ENCODE measurements at places on chromosomes 5 and 9.

GRCh38 chr9:121196389-121196788 lies 5.3 kb downstream of the RAB14 start:
- DNase-seq, result no peak

DNA sequence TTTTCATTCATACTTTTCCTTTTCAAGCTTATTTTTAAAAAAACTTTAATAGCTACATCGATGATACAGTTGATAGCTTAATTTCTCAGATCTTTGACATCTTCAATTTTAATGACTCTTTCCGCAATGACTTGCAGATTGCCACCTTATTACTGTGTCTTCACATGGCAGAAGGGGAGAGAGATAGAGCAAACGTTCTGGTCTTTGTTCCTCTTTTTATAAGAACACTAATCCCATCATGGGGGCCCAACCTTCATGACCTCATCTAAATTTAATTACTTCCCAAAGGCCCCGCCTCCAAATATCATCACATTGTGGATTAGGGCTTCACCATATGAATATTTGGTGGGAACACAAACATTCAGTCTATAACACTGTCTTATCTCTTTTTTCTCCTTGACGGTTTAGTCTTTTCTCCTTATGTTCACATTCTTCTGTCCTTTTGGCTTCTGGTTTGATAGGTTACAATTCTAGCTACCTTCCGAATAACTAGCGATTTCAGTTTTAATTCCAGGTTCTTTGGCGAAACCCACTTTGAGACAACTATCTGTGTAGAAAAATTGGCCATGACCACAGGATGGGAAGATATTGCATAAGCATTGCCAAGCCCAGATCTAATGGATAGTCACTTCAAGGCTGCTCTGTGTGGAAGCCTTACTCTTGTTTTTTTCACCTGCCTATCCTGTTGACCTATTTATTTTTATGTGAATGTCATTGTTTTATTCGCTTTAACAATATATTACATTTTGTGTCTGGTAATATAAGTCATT lies 5.0 kb downstream of the ZNF189 start:
- DNase-seq, result no peak

- peak; percentile 25 for DNase-seq
Measured at GRCh38 chr5:44862808-44863207, 54.1 kb downstream of the MRPS30 start.

DNA sequence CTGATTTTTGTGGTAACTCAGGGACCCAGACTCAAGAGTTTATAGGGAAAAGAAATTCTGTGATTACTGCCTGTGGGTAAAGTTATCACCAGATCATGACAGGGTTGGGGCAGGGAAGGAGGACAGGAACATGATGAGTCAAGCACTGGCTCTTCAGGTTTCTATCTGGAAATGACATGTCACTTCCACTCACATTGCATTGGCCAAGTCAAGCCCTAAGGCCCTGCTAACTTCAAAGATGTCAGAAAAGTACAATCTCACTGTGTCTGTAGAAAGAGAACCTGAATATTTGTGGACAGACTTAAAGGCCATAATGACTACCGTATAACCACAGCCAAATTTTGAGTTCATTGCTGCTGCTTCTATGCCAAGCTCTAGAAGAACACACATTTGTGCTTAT lies 187.7 kb downstream of the TLE4 start:
- DNase-seq, result peak; percentile 57

All from foreskin keratinocyte (primary cell).